ENCODE measurements at places on chromosomes 4 and X.

GRCh38 chr4:148288448-148288847 lies 153.8 kb downstream of the NR3C2 start:
- no peak for DNase-seq

- DNase-seq, result no peak
Observed at GRCh38 chrX:134712272-134712671, 54.0 kb upstream of the PLAC1 start.

- DNase-seq, result no peak
Observed at GRCh38 chrX:152989292-152989658, 4.6 kb downstream of the PNMA5 start.

GRCh38 chrX:19875050-19875431 lies 12.4 kb downstream of the SH3KBP1 start:
- DNase-seq, result no peak

DNA sequence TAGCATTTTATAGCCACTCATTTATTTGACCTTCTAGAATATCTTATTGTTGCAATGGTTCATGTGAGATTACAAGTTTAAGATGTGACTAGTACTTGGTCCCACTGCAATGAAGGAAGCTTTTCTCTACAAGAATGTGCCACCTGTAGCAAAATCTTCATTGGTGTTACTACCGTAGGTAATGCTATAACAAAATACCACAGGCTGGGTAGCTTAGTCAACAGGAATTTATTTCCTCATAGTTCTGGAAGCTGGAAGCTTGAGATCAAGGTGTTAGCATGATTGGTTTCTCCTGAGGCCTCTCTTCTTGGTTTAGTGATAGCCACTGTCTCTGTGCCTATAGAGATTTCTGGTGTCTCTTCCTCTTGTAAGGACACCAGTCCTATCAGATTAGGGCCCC lies 441.0 kb downstream of the GPM6A start:
- no peak for DNase-seq

- no peak for DNase-seq
Observed at GRCh38 chrX:36007207-36007606, 87.7 kb downstream of the CFAP47 start.

- DNase-seq, result no peak
Observed at GRCh38 chrX:85024562-85024961, 20.9 kb downstream of the APOOL start.

- no peak for DNase-seq
Observed at GRCh38 chrX:10243106-10243505, 86.3 kb downstream of the CLCN4 start.

DNA sequence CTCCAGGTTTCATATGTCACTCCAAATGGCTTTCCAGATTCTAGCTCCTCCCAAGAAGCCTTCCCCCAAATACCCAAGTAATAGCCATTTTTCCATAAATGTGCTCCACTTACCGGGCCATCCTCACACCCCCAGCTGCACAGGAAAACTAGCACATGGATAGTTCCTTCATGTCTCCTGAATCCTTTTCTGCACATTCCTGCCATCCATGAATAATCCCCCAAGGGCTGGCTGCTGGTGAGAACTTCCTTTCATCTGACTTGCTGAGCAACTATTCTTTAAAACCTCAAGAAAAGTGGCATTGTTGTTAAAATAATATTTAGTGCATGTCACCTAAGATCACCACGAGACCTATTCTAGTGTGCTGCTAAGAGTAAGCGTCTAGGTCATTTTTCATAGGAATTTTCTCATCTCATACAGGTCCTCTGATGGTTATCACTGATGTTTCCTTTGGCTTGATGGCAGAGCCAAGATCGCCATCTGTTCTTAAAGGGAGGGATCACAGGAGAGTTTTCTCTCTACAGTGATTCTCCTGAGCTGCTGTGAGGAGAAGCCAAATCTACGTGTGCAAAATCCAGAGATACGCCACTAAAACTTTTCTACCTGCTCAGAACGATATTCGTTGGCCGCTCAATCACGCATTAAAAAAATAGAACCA lies 71.3 kb downstream of the MAP3K15 start:
- DNase-seq, result no peak

DNA sequence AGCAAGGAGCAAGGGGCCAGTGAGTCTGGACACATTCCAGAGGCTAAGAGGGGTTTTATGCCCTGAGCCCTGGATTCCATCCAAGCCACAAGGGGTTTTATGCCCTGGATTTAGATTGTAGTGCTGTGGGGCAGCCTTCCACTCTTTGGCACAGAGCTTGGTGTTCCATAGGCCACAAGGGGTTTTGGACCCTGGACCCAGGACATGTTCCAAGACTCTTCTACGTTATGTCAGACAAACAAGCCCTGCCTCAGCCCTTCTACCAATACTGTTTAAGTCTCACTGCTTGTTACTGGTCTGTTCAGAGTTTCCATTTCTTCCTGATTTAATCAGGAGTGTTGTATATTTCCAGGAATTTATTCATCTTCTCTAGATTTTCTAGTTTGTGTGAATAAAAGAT lies 12.8 kb upstream of the SCARB2 start:
- DNase-seq, result no peak

GRCh38 chr4:157219711-157220370 lies 687 bp upstream of the GRIA2 start:
- no peak for DNase-seq

DNA sequence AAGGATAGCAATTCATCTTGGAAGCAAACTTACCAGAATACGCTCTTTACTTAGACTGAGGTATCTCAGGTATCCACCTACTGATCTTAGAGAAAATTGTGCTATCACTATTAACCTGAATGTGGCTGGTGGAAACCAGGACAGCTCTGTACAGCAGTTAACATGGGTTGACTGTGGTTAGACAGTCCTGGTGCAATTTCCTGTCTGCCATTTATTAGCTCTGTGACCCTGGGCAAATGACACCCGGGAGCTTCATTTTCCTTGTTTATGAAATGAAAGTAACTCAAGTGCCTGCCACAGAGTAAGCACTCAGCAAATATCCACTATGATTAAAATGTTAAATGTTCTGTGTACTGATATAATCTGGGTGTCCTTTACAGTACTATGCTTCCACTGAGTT lies 60.0 kb downstream of the SMC1A start:
- DNase-seq, result no peak

- no peak for DNase-seq
Observed at GRCh38 chr4:23788027-23788426, 101.8 kb downstream of the PPARGC1A start.

- DNase-seq, result no peak
Observed at GRCh38 chrX:45472968-45473367, 272.3 kb upstream of the DIPK2B start.

DNA sequence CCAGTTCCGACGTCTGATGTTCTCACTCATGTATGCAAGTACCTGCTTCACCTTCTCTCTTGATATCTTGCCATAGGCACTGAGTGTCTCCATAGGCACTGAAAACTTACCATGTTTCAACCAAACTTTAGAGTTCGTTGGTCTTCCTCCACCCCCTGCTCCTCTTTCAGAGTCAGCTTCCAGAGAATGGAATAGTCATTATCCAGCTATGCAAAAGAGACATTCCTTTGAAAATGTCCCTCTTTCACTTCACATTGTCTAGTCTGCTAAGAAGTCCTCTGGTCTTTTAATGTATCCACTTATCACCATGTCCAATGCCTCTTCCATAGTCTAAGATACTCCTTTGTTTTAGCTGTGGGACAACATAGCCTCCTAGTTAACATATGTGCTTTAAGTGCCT lies 566.0 kb upstream of the TENM3 start:
- DNase-seq, result no peak

DNA sequence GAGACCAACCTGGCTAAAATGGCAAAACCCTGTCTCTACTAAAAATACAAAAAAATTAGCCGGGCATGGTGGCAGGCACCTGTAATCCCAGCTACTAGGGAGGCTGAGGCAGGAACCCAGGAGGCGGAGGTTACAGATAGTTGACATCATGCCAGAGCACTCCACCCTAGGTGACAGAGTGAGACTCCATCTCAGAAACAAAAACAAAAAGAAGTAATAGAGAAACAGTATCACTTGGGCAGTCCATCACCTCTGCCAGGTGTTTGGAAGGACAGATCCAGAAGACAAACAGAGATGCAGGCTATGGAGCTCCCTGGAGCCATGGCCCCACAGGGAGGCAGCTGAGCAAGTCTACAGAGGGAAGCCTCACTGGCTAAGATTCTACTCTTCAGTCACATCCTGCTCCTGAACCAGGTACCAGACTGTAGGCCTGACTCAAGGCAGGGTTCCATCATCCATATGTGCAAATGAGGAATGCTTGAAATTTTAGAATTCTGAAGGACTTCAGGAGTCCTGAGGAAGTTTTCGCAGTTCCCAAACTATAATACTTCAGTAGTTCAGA lies 81.4 kb upstream of the CPEB2 start:
- DNase-seq, result peak; percentile 19

DNA sequence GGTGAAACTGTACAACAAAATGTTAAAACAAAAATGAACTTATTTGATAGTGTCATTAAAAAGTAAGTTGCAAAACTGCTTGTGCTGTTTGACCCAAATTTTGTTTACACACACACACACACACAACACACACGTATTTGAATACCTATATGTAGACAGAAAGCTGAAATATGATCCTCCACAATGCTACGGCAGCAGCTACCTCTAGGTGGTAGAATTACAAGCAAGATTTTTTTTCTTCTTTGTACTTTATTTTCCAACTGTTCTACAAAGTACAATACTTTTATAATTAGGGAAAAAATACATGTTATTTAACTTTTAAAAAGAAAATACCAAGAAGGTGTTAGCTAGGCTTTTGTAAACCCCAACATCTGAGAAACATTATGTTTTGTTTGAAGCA lies 1.2 kb downstream of the CYTL1 start:
- no peak for DNase-seq

DNA sequence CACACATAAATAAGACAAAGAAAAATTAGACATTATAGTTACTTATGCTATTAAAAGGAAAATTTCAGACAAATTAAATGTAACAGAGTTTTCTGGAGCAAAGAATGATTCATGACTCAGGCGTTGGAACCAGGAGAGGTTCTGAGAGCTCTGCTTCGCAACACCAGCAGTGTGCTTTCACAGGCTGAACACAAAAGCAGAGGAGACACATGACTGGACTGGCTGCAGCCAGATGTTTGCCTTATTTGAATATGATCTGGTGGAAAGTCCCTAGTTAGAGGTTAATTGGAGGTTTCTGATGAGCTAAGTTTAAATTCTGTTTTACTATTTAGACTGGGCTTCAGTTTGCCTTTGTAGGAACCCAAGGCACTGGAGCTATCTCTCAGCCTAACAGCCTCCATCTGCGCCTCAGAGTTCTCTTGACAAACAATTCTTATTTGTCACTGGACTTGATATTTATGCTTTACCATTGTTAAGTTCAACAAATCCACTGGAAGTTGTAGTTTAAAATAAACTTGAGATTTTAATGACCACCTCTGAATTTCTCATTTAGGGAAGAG lies 16.2 kb downstream of the BOD1L1 start:
- no peak for DNase-seq

- no peak for DNase-seq
Observed at GRCh38 chrX:41599507-41599906, 89.3 kb upstream of the GPR34 start.

DNA sequence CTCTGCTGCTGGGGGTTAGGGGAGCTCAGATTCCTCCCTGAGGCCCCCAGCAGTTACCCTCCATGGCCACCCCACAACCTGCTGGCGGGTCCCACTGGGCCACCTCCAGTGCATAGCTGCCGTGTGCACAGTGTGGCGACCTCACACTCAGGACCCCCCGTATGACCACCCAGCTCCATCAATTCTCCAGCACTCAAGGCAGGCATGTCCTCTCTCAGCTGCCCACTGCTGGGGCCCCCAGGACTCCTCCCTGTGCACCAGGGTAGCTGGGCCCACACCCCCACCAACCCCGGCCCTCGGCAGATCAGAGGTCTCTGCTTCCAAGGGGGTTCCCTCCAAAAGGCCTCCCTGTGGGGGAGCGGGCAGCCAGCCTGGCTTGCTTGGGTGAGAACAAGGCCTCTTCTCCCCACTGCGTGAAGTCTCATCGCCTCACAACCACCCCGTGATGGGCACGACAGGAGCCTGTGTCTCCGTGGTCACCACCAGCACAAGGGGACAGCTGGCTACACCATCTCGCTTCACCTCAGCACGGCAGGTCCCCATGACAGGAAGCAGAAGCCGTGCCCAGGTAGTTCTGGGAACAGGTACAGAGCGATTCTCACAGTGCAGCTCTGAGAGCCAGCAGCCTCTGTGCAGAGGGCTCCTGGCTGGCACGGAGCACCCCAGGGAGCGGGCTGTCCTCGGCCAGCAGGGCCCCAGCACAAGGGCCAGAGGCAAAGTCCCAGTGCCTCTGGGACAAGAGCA lies 4.6 kb upstream of the HAUS3 start:
- DNase-seq, result no peak

GRCh38 chr4:53103481-53103880 lies 241.4 kb downstream of the RASL11B start:
- DNase-seq, result no peak

DNA sequence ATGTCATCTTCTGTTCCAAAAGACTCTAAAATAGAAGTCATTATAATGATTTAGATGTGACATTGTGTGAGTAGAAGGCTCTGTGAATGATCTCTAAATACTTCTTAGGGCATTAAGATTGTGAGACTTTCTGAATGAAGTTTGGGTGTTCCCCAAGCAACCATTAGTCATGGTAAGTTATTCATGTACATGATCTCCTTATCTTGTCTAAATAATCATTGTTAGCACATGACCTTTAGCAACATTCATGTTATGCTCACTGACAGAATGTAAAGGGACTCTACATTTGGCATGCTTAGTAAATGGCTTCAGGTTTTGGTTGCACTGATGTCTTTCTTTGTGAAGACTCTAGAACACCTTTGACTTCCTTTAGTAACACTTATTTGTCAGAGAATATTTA lies 140.8 kb upstream of the AGA start:
- no peak for DNase-seq

GRCh38 chr4:100780126-100780525 lies 262.3 kb upstream of the EMCN start:
- no peak for DNase-seq

GRCh38 chr4:177308847-177309521 lies 690 bp upstream of the NEIL3 start:
- no peak for DNase-seq

GRCh38 chr4:155900381-155900780 lies 3.1 kb upstream of the TDO2 start:
- DNase-seq, result no peak

DNA sequence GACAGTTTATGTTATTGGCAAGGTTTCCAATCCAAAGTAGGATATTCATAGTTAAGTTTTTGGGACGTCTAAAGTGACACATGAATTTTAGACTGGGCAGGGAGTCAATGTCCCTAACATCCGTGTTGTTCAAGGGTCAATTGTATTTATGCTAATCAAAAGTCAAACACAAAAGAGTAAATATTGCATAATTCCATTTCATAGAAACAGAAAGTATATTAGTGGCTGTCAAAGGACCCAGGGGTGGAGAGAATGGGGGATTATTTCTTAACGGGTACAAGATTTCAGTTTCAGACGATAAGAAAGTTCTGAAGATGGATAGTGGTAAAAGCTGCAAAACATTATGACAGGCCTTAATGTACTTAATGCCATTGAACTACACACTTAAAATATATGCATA lies 971.8 kb upstream of the AGA start:
- no peak for DNase-seq

- DNase-seq, result no peak
Observed at GRCh38 chr4:145484225-145484846, 2.7 kb downstream of the SMAD1 start.
